ENCODE measurements at places on chromosomes 11 and 22.

GRCh38 chr11:72918851-72919250, 104.6 kb downstream of the ATG16L2 start:
- no peak for DNase-seq

DNA sequence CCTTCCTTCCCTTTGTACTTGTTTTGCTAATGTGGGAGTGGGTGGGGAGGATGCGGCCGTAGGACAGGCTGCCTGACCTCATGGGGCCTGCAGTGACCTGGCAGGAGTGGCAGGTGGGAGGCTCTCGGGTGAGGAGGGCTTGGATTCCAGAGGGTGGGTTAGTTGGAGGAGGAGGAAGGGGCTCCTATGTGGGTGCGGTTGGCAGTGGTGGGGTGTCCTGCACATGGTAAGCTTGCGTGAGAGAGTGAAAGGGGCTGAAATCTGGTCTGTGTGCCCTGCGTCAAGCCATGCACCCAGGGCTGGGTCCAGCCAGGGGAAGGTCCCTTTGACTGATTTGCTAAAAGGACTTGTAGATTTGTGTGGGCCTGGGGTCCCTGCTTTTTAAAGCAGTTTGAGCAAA, 90.7 kb upstream of the OR4B1 start:
- DNase-seq, result no peak

DNA sequence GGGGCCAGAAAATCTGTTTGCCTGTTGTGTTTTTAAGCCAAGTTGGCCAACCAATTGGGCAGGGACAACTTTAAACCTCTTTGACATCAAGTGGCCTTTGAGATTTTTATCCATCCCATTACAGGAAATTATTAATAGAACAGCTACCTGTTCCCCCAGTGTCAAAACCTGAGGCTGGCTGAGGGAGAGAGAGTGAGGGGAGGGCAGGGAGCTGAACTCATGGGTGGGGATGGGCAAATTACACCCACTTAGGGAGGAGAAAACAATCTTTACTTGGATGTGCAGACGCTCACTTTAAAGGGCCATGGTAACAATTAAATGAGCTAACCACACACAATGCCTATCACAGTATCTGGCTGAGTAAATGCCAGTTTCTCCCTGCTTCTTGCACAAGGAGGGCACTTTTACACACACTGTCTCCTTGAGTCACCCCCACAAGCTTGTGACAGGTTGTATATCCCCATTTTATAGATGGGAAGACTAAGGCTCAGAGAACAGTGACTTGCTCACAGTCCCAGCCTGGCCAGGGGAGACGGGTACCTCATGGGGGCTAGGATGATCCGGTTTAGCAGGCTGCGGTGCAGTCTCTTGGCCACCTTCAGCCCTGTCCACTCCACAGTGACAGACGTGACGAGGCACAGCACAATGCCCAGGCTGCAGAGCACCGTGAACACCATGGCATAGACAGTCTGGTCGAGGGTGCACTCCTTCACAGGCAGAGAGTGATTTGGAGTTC, 17.8 kb upstream of the KCNJ11 start:
- no peak for DNase-seq

GRCh38 chr22:42906605-42907348, 49.7 kb upstream of the ARFGAP3 start:
- DNase-seq, result no peak

DNA sequence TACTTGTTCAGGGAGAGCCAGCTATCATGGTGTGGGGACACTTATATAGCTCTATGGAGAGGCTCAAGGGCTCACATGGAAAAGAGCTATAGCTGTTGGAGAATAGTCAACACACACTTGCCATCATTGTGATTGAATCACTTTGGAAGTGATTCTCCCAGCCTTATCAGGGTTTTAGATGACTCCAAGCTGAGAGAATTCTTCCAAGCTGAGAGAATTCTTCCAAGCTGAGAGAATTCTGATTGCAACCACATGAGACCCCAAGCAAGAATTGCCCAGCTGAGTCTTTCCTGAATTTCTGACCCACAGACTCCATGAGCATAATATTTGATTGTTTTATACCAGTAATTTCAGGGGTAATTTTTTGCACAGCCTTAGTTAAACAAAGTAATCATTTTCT, 1318.3 kb upstream of the RAG2 start:
- no peak for DNase-seq

GRCh38 chr11:555780-556661, 4.5 kb downstream of the LMNTD2 start:
- no peak for DNase-seq

- DNase-seq, result no peak
Measured at GRCh38 chr22:29604076-29604360, 585 bp downstream of the NF2 start.
